ENCODE measurements at places on chromosomes 2 and 18.

DNA sequence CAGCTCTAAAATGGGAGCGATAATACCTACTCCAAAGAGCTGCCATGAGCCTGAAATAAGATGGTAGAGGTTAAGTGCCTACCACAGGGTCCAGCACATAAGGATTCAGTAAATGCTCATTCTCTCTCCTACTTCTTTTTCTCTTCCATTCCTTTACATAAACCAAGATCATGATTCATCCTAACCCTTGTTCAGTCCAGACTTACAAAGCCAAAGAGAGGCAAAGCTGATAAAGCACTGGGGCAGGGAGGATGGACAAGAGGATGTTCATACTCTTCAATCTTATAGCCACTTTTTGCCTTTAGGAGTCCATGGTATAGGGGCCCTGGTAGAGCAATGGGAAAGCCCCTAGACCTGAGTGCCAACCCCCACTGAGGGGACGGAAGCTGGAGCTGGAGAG lies 75.6 kb upstream of the PKDCC start:
- DNase-seq, result peak; percentile 39

DNA sequence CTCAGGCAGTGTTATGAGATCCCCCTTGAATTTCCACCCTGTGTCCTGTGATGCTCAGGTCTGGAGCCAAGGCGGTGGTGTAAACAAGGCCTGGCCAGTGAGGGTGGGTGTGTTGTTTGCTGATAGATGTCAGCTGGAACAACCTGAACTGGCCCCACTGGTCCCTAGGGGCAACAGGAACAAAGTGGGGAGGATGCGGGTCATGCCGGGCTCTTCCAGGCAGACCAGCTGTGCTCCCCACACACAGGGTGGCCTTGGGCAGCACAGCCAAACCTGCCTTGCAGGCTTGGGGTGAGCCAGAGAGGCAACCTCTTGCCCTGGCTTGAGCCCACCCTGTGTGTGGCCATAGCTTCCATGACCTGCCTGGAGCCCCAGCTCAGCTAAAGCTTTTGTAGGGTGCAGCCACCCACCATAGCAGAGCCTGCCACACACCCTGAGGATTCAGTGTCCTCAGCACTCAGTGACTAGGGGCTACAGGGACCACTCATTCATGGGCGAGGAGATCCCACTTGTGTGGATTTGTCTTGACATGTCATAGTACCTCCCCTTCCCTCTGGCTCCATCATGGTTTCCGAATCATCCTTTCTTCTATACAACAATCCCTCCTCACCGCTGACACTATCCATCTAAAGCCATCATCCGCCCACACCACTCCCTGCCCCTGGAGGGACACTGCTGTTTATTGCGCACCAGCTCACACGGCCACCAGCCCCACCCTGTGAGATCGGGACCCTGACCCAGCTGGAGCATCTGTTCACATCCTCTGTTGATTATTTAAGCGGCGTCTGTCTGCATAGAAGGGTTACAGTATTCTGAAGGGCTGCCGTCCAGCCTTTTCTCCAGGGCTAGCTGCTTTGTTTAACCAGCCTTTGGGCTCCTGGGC lies 268.8 kb downstream of the CYP26B1 start:
- no peak for DNase-seq

GRCh38 chr2:238489431-238489830 lies 62.7 kb downstream of the ASB1 start:
- no peak for DNase-seq

GRCh38 chr2:240720686-240721595 lies 29.3 kb downstream of the AQP12A start:
- DNase-seq, result no peak

DNA sequence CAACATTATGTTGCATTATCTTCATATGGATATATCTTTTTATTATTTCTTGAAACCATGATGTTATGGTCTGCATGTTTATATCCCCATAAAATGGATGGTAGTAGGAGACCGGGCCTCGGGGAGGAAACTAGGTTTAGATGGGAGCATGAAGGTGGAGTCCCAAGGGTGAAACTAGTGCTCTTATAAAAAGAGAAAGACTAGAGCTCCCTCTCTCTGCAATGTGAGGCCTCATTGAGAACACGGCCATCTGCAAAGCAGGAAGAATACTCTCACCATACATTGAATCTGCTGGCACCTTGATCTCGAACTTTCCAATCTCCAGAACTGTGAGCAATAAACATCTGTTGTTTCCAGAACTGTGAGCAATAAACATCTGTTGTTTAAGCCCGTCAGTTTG lies 64.0 kb downstream of the NXPH2 start:
- DNase-seq, result no peak

DNA sequence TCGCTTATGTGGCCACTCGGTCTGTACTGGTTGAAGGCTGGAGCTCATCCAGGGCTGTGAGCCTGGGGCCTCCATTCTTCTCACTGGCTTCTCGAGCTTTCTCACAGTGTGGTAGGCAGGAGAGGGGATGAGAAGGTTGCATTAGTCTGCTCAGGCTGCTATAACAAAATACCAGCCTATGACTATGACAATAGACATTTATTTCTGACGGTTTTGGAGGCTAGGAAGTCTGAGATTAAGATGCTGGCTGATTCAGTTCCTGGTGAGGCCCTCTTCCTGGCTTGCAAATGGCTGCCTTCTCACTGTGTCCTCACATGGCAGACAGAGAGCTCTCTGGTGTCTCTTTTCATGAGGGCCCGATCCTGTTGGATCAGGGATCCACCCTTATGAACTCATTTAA lies 6.2 kb upstream of the STK25 start:
- peak; percentile 43 for DNase-seq

GRCh38 chr2:128765811-128766210 lies 447.1 kb upstream of the HS6ST1 start:
- no peak for DNase-seq

DNA sequence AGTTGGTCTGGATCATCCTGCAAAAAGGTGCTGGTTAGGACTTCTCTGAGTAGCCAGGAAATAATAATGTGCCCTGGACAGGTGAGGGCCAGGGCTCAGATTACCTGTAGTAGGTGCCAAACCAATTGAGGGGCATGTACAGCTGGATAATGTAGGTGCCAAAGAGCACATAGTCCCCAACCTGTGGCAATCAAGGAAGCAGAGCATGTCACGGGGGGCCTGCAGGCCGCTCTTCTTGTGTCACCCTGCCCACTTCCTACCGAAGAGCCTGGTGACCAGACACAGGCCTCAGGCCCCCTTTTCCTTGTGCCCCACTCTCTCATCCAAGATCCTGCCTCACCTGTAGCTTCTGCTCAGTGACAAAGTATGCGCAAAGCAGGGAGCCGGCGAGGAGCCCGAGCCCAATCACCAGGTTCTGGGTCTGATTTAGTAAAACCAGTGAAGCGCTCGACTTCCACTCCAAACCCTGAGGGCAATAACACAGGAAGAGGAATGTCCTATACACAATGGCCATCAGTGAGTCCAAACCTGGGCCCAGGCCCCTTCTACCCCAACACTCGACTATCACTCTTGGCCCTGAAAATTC lies 5.2 kb downstream of the ABCB6 start:
- no peak for DNase-seq

DNA sequence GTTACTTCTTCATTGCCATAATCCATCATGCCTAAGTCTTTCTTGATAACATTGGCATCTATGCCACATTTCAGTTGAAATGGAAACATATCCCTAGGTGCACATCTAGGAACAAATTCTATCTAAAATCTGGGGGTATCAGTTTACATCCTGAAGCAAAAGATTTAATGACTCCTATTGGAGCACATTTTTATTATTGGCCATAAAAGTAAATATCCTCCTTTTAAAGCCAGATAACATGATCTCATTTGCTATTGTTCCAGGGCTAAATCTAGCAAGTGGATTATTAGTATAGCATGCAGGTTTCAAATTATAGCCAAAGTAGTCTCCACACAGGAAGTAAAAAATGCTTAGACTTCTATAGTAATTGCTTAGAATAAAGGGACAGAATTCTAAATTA lies 193.2 kb downstream of the CDH2 start:
- no peak for DNase-seq

- DNase-seq, result peak; percentile 69
These were observed 287.5 kb downstream of the TCF4 start for GRCh38 chr18:55300421-55300935.

GRCh38 chr2:204072443-204073324 lies 136.1 kb downstream of the ICOS start:
- peak; percentile 20 for DNase-seq
